ENCODE measurements at places on chromosomes 1 and 21.

- DNase-seq: no peak
Measured at GRCh38 chr1:224767031-224767430, 150.9 kb downstream of the CNIH3 start.

DNA sequence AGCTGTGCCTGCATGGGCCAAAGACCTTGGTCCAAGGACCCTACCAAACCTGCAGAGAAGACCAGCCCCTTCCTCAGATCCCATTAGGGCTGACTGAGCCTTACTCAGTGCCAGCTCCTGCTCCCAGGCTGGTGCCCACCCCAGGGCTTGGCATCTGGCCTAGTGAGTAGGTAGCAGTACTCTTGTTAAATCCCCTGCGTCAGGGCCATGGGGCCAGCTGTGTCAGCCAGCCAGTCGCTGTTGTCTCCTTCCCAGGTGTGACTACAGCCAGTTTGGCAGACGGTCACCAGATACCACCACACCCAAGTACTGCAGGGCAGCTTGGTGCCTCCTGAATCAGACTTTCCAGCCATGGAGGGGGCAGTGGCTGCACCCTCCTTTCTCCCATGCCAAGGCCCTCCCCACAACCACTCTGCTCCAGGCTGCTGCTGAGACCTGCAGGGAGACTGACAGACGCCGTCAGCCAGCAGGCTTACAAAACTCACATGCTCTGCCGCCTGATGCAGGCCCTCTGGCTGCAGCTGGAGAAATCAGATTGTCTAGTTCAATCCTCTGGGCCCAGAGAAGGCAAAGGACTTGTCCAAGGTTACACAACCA is 3.0 kb downstream of the TENT5B start:
- DNase-seq: no peak

- no peak for DNase-seq
Measured at GRCh38 chr1:64516301-64516700, 46.4 kb downstream of the CACHD1 start.

- DNase-seq: no peak
Measured at GRCh38 chr1:67708606-67709005, 23.6 kb downstream of the GADD45A start.

- DNase-seq: no peak
Measured at GRCh38 chr1:96145492-96145891, 576.1 kb upstream of the PTBP2 start.

GRCh38 chr1:39538531-39539251 is 37.9 kb downstream of the PABPC4 start:
- DNase-seq: no peak

GRCh38 chr1:60564916-60565750 is 491.6 kb upstream of the C1orf87 start:
- no peak for DNase-seq

DNA sequence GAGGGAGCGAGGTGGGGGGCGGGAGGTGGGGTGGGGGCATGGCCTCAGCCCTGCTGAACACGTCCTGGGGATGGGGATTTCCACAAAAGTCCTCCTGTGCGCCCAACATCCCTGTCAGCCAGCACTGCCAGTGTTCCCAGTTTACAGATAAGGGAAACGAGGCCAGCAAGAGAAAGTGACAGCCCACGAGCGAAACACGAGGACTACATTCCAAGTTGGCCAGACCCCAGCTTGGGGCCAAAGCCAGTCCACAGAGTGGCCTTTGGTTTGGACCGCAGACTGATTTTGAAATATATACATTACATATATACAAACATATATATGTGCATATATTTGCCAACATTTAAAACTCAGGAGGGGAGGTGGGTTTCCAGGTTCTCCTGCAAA is 5.0 kb downstream of the FBXO2 start:
- DNase-seq: no peak

DNA sequence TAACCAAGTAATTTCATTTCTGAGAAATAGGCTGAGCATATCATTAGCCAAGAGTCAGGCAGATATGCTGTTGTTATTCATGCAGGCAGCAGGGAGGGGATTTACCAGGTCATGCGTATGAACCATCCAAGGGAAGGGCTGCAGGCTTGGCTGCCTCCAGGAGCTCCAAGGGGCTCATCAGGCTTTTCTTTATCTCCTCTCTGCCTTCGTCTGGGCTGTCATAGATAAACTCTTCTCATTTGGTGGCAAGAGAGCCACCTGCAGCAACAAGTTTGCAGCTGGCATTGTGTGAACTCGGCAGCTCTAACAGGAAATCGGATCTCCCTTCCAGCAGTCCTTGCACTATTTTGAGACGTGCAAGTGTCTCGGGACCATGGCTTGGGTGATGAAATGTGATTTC is 7.5 kb downstream of the CCDC27 start:
- no peak for DNase-seq

DNA sequence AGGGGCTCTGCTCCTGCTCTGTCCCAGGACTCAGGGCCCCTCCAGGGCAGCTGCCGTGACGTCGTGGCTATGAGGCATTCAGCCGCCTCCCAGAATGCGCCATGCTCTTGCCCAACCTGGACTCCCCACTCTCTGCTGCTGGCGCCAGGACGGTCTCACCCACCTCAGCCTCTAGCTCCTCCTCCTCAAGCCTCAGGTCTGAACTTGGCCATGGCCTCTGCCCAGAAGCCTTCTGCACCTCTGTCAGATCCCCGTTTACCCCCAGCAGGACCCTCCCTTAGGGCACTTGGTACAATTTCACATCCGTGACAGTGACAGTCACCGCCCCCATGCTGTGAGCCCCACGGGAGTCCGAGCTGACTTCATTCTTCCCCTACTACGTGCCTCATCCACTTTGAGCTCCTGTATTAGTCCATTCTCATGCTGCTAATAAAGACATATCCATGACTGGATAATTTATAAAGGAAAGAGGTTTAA is 4.9 kb downstream of the CSTB start:
- DNase-seq: no peak

- peak; percentile 75 for DNase-seq
Measured at GRCh38 chr1:22835636-22836319, 125.1 kb downstream of the EPHB2 start.

DNA sequence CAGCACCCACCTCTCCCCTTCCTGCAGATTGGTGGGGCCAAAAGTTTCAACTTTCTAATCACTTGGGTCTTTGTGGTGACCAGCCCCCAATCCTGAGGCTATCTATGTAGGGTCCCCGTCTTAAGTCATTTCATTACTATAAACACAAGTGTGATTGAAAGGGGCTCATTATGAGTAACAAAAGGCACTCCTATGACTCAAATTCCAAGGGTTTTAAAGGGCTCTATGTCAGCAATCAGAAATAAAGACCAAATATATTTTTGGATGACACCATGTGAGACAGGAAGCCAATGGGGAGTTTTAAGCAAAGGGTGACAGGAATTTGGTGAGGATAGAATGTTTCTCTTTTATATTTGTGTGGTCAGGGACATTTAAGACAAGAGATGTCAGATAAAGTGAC is 6.2 kb downstream of the ERO1B start:
- no peak for DNase-seq

DNA sequence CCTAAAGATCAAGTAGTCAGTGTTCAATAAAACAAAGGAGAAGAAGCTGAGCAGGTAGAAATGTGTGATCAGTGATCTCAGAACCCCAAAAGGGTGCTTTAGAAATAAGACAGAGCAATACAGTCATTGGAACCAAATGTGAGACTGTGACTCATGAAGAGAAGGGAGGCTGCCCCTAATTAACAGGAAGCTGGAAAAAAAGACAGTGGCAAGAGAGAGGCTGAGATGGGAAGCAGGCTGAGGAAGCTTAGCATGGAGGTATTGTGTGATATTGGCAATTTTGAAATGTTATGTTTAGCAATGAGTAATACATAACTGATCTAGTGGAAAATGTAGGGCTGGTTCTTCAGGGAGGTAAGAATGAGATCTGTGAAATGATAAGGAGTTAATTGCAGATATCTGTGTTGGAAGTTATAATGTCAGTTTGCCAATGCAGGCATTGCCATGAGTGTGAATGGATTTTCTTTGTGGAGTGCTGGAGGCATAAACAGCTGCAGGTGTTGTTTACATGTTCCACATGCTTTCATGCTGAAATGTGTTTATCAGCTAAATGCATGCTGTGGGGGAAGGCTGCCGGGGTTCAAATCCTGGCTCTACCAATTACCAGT is 90.6 kb upstream of the CACNA1E start:
- no peak for DNase-seq

- no peak for DNase-seq
Measured at GRCh38 chr21:25903607-25904006, 168.8 kb downstream of the GABPA start.

DNA sequence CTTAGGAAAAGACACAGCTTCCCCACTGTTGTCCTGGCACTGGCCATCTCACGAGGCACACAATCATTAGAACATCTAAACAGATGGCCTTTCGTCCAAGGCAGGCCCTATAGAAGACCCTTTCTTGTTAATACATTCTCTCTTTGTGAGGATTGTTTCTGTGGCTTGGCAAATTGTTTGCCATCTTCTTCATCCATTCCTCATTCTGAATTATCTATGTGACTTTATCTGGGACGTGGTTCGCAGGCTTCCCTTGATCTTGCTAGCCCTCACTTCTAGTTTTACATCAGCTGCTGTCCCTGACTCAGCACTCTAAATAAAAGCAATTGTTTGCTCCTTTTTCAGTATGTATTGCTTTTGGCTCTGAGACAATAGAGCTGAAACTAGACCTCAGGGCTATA is 101.1 kb upstream of the ZC3H11B start:
- no peak for DNase-seq

- DNase-seq: peak; percentile 23
Measured at GRCh38 chr1:230632273-230632873, 9.9 kb upstream of the COG2 start.

DNA sequence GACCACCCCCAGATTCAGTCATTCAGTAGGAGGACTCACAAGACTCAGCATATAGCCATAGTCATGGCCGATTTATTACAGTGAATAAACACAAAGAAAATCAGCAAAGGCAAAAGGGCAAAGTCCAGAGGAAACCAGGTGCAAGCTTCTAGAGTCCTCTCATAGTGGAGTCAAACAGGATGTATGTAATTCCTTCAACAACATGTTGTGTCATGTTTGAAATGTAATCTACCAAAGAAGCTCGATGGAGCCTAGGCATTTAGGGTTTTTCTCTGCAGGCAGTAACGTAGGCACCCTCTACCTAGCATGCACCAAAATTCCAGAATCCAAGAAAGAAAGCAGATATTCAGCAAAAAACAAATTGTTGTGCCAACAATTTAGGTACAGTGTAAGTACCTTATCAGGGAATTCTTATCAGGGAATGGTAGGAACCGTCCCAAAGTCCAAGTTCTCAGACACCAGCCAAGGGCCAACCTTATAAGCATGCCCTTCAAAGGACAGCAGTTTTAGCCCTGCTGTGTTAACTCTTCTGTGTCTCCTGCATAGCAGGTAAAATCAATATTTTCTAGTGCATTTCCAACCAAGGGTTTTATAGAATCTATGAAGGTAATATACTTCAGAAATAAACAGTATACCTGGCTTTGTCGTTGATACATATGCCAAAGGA is 16.1 kb upstream of the SLAMF6 start:
- DNase-seq: no peak
